Chondrocyte (in vitro differentiated cells): ENCODE measurements at places on chromosomes 1 and 21.

DNA sequence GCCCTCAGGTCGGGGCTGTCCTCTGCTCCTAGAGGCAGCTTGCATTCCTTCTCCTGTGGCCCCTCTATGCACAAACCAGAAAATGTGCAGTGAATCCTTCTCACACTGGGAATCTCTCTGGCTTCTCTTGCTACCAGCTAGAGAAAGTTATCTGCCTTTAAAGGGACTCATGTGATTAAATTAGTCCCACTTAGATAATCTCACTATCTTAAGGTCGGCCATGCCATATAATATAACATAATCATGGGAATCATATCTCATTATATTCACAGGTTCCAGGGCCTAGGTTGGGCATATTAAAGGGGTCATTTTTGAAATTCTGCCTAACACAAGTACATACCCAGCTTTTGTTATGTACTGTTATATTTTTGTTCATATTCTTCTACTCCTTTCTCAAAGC is 31.4 kb downstream of the PTGFR start:
- DNase-seq = no peak

- no peak for DNase-seq
These were observed 17.0 kb downstream of the RRP1B start for GRCh38 chr21:43676391-43676790.

DNA sequence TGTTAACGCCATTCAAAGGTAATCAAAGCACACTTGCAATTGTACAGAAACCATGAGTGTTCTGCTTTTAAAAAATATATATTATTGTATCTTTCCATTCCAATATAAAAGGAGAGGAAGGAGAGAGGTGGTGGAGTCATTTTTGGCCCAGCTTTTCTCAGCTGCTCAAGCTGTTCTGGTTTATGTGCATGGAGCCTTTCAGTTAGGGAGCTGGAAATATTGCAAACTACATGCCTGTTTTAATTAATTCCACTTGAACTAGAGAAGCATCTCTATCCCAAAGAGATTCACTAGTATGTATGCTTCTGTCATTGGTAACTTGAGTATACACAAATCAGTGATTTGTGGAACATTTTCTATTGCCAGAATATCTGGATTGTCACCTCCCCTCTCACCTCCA is 28.5 kb upstream of the C1orf105 start:
- DNase-seq = no peak

GRCh38 chr1:223651291-223651991 is 14.1 kb downstream of the CAPN8 start:
- no peak for DNase-seq

- no peak for DNase-seq
These were observed 6.2 kb downstream of the S100A7A start for GRCh38 chr1:153422450-153423068.

- DNase-seq = no peak
These were observed 59.0 kb upstream of the RAVER2 start for GRCh38 chr1:64685765-64686341.

- no peak for DNase-seq
These were observed 37.4 kb downstream of the PCAT6 start for GRCh38 chr1:202848191-202848542.

DNA sequence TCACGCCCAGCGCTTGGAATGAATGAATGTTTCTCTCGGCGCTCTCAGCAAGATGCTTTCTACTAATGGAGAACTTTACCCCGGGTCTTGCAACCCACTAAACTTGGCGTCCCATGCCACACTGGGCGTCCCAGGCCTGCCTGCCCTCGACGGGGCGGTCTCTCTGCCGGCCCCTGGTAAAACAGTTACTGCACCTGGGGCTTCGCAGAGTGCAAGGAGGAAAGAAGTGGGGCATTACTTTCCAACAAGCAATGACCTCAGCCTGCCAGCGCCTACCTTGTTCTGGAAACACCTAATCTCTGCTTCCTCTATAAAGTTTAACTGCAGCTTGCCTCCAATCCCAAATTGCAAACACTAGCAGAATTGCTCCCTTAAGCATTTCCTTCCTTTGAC is 27.8 kb upstream of the NFIA start:
- DNase-seq = no peak

DNA sequence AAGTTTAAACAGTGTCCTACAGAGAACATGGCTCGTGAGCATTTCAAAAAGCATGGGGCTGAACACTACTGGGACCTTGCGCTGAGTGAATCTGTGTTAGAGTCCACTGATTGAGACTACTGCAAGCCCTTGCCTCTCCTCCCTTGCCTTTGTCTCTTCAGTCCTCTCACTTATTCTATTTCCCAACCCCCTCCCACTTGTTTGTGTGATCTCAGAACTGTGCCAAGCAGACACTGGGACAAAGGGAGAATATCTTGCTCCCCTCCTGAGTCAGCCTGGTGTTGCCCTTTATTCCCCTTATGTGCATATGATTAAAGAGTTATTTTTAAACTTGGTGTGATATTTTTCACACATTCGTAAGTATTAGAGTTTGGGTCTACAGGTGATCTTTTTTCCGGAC is 11.1 kb upstream of the RPRD2 start:
- no peak for DNase-seq

DNA sequence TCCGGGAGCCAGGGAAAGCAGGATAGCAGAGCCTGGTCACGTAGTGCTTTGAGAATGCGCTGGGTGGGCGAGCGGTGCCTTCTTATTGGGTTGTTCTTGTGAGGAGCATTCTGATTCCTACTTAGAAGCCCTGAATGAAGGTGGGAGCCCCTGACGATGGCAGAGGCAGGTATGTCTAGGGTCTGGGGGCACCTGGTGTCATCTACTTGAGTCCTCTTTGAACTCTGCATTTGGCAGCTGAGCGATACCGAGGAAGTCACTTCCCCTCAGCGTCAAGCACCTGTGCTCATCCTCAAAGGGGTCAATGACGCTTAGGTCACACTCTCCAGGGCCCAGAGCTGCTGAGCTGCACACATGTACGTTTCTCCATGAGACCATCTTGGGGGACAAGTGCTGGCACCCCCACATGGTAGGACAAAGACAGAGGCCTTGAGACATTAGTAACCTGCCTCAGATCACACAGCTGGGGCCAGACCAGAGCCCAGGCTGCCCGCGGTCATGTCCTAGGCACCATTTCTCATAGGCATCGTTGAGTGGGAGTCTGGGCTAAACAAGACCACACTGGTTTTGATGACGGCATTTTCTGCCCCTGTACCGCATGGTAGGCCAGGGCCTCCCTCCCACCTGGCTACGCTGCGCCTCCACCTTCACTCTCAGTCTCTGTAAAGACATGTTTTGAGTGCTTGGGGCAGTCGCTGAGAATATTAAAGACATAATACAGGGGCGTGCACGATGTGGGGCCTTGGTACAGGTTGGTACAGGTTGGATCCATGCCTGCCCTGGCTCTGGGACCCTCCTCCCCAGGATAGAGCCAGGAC is 69.1 kb upstream of the ABCG1 start:
- no peak for DNase-seq

DNA sequence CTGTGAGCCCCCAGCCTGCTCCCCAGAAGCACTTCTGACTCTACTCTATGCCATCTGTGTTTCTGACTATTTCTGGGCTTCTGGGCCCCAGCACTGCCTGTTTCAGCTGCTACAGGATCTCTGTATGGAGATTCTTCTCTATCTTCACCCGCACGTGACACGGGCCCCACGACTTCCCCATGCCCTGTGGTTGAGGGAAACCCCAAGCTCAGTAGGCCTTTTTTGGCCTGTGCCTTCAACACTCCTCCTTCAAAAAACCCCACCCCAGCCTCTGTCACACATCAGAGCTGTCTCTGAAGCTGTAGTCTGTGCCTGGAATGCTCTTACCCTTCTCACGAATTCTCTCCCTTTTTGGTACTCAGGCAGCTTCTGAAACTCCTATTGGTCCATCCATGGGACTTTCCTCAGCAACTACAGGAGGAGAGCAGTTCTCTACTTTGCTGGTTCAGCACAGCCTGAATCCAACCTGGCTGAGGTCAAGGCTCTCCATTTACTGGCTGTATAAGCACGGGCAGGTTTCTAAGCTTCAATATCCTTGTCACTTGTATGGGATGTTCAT is 2.0 kb upstream of the NID1 start:
- DNase-seq = no peak

DNA sequence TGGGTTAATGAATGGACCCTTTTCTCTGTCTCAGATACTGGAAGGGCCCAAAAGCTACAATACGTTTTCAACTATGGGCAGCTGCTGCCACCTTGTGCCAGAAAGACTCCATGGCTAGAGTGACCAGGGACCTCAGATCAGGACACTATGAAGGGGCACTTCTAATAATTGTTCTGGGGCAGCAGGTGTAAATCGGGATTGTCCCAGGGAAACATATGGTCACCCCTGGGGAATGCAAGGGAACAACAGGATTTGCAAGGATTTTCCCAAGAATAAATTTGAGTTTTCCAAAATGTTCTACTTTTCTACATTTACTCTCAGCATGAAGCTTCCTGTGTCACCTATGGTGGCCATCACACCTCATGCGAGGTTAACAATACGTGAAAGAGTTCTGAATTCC is 12.0 kb upstream of the FCAMR start:
- no peak for DNase-seq

DNA sequence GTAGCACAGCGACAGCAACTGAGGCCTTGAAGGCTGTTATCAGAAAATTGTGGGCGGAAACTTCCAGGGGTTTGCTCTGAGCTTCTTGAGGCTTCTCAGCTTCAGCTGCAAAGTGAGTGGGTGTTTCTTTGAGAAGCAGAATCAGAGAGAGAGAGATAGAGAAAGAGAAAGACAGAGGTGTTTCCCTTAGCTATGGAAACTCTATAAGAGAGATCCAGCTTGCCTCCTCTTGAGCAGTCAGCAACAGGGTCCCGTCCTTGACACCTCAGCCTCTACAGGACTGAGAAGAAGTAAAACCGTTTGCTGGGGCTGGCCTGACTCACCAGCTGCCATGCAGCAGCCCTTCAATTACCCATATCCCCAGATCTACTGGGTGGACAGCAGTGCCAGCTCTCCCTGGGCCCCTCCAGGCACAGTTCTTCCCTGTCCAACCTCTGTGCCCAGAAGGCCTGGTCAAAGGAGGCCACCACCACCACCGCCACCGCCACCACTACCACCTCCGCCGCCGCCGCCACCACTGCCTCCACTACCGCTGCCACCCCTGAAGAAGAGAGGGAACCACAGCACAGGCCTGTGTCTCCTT is at the start of gene FASLG:
Gene FASLG (plus strand): TSS at position 233 of the 583 bp plus-strand sequence. CDS start 99 bp downstream, at position 332.
- DNase-seq = no peak

- DNase-seq = no peak
These were observed 49.3 kb downstream of the TGFB2 start for GRCh38 chr1:218394416-218394815.

- DNase-seq = no peak
These were observed 3.1 kb downstream of the DNM3 start for GRCh38 chr1:171844381-171844780.

GRCh38 chr1:67948151-67949080 is 102.0 kb downstream of the DIRAS3 start:
- no peak for DNase-seq

DNA sequence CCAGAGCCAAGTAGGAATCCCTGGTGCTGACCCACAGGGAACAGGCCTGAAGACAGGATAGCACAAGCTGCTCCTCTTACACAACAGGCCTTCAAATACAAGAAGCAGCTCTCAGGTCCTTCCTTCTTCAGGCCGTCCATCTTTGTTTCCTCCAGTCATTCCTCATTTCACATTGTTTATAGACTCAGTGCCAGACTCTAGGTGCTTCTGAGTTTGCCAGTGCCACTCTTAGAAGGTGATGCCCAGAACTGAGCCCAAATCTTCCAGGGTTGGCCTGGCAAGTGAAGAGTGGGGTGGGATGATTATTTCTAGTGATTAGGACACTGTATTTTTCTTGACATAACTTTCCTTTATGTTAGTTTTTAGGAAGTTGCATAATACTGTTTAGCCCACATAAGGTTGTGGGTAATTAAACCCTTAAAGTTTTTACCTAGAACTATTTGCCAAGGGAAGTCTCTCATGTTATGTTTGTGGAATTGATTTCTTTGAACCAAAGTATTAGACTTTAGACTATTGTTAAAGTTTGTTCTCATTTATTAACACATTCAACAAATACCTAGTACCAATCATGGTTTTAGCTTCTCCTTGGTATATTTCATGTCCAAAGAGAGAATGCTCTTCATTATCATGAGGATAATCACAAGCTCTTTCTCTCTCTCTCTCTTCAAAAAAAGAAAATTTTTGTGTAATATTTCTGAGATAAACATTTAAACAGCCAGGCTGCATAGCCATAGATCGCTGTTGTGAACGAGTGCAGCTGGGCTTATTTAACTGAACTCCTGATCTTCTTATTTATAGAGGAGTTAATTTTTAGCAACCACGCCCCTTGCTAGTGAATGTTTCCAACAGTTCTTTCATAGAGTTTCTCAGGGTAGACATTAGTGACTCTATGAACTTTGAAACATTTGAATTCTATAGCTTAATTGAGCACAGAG is 47.7 kb downstream of the PGM1 start:
- no peak for DNase-seq

DNA sequence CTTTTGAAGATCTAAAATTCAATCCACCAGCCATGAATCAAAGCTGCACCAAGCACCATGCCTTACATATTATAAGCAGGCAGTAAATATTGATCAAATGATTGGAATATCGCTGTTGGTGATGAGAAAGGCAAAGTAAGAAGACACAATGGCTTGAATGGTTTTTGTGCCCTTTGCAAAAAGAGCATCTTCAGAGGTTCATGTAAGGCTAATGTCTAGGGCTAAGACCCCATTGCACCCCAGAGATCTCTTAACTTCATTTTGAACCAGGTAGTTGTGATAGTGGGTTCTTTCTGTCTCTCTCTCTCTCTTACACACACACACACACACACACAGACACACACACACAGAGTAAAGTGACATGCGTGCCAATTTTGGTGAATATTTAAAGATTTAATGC is 12.0 kb downstream of the PROX1 start:
- DNase-seq = no peak

DNA sequence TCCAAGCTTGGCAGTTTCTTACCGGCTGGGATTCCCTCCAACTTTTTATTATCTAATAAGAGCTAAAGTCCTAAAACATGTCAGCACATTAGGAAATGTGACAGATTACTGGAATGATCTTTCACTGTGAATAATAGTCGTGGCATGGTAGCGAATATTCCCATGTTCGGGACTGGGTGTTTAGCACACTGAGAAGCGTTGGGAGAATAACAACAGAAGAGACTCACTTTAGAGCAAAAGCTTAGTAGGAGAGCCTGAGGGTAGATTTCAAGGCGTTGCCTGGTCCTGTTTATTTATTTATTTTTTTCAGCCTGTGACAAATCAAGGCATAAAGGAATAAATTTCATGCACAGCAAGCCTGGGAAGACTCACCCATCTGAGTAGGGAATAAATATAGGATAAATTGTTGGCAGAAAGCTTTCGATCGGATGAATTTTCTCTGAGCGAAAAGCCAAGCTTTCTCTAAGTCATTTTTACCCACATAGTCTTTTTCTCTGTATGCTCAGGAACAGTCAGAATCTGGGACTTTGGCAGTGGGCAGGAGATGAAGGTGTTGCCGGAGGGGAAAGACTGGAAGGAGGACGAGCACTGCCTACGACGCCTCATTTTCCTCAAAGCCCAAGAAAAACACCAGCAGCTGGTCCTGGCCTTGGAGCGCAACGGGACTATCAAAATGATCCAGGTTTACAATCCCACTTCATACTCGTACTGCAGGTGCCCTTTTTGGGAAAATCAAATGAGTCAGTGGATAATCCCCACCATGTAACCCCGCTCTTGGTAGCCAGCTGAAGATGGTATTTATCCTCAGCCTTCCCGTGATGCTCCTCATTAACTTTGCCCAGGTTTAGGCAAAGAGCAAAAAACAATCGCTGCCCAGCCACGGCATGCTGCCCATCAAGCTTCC is 97.2 kb downstream of the WDR64 start:
- no peak for DNase-seq

- DNase-seq = no peak
These were observed 6.2 kb upstream of the KIF1B start for GRCh38 chr1:10204003-10204642.

- no peak for DNase-seq
These were observed 168.8 kb downstream of the ZSCAN20 start for GRCh38 chr1:33641104-33641830.

- DNase-seq = no peak
These were observed 15.8 kb upstream of the CCDC190 start for GRCh38 chr1:162876751-162877150.
